Smooth muscle cell of the brain vasculature (primary cell): ENCODE measurements at places on chromosomes 6 and 20.

DNA sequence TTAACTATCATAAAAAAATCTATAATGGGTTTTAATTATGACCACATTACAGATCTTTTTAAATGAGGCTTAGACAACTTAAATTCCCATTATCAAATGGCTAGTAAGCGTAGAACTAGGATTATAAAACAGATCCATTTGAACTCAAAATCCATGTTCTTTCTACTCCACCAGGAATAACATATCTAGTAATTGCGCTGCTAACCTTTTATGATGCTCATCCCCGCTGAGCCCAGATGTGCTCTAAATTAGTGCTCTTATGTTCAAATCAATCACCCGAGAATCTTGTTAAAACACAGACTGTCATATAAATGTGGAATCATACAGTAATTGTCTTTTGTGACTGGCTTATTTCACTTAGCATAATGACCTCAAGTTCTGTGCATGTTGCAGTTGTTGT is 903.1 kb downstream of the PHF3 start:
- DNase-seq = no peak

- DNase-seq = no peak
These were observed at the start of gene LAMA4 for GRCh38 chr6:112253841-112254816. Gene LAMA4, minus strand, starts transcription at chr6:112254567. Its CDS starts 417 bp downstream, at chr6:112254150.

GRCh38 chr6:130322673-130323268 is 43.0 kb upstream of the TMEM200A start:
- peak; percentile 52 for DNase-seq

DNA sequence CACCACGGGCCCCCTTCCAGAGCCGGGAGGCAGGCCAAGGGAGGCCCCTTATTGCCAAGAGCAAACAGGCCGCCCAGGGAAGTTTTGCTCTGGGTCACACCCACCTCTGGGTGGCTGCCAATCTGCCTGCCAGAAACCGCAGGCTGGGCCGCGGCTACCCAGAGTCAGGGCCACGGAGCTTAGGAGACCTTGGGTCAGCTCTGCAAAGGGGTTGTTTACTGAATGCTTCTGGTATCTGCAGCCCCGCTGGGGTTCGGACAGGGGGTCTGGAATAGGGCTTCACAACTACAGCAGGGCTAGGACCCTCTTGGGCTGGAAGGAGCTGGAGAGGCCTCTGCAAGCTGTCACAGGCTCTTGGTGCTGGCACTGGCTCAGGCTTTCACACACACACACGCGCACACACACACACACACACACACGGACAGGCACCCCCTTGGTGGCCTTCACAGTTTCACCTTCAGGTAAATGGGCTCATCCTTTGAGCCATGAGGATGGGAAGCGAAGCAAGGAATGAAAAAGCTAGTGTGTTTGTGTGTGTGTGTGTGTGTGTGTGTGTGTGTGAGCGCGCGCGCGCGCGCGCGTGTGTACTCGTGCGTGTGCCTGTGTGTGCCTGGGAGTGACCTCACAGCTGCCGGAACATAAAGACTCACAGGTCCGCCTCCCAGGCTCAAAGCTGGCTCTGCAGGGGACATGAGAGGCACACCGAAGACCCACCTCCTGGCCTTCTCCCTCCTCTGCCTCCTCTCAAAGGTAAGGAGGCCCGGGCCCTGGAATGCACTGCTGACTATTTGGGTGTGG is at the start of gene CCN5:
Gene CCN5, plus strand, starts transcription at position 669 of the 798 bp plus-strand sequence. Its CDS starts 22 bp downstream, at position 691.
- peak; percentile 77 for DNase-seq

- DNase-seq = no peak
These were observed 77.9 kb downstream of the TMEM242 start for GRCh38 chr6:157245436-157245835.

GRCh38 chr6:20403766-20404640 is 2.3 kb downstream of the E2F3 start:
- DNase-seq = no peak

- DNase-seq = no peak
These were observed 53.1 kb downstream of the RBM24 start for GRCh38 chr6:17334265-17334664.

- no peak for DNase-seq
These were observed 593 bp upstream of the RALGAPB start for GRCh38 chr20:38471987-38472512.

DNA sequence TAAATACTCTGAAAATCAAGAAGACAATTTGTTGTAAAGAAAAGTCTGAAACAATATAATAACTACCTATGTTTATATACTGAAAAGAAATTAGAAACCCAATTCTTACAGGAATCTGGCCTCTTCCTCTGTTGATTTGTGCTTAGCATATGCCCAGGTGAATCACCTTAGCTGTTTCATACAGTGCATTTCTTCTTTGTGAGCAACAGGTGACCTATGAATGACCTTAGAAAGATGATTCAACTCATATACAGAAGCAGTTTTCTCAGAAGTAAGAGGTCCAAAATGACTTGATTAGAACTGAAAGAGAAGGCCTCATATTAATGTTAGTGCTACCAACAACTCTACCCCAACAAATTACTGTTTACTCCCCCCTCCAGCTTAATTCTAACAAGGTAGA is 419.5 kb upstream of the ID4 start:
- no peak for DNase-seq
